IMR-90 (cell line): ENCODE measurements at places on chromosomes 1 and 21.

GRCh38 chr1:186307445-186307844 lies 67.6 kb downstream of the TPR start:
- H3K36me3 ChIP-seq = peaks cover 3% of the 10 kb centered on the region
- no peak overlapping the region for H3K27ac ChIP-seq
- no peak overlapping the region for H3K4me3 ChIP-seq
- H3K4me1 ChIP-seq = no peaks in the 10 kb centered on the region
- DNase-seq = no peak

GRCh38 chr1:119046429-119046784 lies 58.3 kb upstream of the TBX15 start:
- H3K36me3 ChIP-seq = peaks cover 2% of the 10 kb centered on the region
- no peaks in the 10 kb centered on the region for H3K4me1 ChIP-seq
- no peak for DNase-seq
- H3K27ac ChIP-seq = no peak overlapping the region

DNA sequence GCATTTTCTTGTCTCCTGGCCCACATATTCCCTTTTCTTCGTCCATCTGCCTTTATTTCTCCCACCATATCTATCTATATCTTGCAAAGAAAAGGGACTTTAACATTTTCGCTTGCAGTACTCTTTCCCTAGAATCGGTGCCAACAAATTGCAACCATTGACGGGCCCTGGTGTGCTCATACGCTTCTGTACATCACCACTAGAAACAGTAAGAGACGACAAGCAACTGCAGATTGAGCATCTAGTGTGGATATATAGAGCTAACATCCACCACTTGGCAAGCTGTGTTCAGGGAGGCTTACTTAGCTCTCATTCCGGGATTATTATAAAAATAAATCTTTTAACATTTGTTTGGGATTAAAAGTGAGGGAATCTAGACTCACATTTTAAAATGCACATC lies 230.8 kb upstream of the PKN2 start:
- no peaks in the 10 kb centered on the region for H3K27me3 ChIP-seq
- no peak overlapping the region for H3K4me3 ChIP-seq
- H3K36me3 ChIP-seq = no peaks in the 10 kb centered on the region

DNA sequence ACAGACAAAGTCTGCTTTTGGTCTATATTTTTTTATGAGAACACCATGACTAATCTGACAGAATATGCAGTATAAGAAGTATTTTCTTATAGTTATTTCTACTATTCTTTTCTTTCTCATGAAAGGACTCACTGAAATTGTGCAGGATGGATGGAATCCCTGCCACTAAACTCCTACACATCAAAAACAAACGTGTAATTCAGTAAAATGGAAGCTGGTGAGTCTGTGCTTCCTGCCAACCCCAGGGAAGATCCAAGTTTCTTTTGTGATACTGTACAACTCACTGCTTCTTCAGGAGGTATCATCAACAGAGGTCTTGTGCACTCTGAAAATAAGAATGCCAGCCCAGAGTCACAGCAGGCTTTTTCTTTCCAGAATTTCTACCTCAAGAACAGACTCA lies 241.2 kb downstream of the MRPL39 start:
- H3K36me3 ChIP-seq = no peaks in the 10 kb centered on the region
- peaks cover 9% of the 10 kb centered on the region for H3K4me1 ChIP-seq
- no peaks in the 10 kb centered on the region for H3K27me3 ChIP-seq
- no peak for DNase-seq
- no peak overlapping the region for H3K27ac ChIP-seq

- peak; percentile 37 for DNase-seq
- H3K27ac ChIP-seq = peak overlapping the region; percentile 88
- H3K4me1 ChIP-seq = peaks cover 18% of the 10 kb centered on the region
- no peak overlapping the region for H3K4me3 ChIP-seq
- no peaks in the 10 kb centered on the region for H3K36me3 ChIP-seq
Observed at GRCh38 chr1:178645157-178645807, 79.8 kb upstream of the RALGPS2 start.
